ENCODE measurements at places on chromosomes 6 and 20. TPM values are rescaled to one million over a fixed set of nuclear protein-coding genes. Genes with fewer than 3 reads are reported as not detected.

The TPBG gene
- total RNA-seq = 2.0 TPM

The MCCD1 gene
- total RNA-seq = not detected

The DEFB124 gene
- total RNA-seq = not detected

The HAO1 gene
- total RNA-seq = not detected

The DSE gene
- total RNA-seq = 14.3 TPM

The CYP21A2 gene
- under 0.01 TPM for total RNA-seq

The GCNT2 gene
- 87.2 TPM for total RNA-seq

The BPIFB4 gene
- total RNA-seq = not detected

The ECT2L gene
- total RNA-seq = not detected
